ENCODE measurements at places on chromosomes 6 and 20. TPM values are rescaled to one million over a fixed set of nuclear protein-coding genes. Genes with fewer than 3 reads are reported as not detected.

GRCh38 chr6:169589293-169589692, 112.5 kb downstream of the WDR27 start:
- ATAC-seq: peak; percentile 85

- ATAC-seq: peak; percentile 28
Observed at GRCh38 chr20:17856024-17856564, 112.5 kb downstream of the SNX5 start.

- ATAC-seq: no peak
Observed at GRCh38 chr6:170003027-170003426, 251.6 kb downstream of the ERMARD start.

- peak; percentile 98 for ATAC-seq
Observed at GRCh38 chr20:51750037-51750769, 18.0 kb downstream of the ATP9A start.

GRCh38 chr6:42530296-42530695, 33.5 kb upstream of the UBR2 start:
- no peak for ATAC-seq

Gene KCNK15
- 0.11 TPM for total RNA-seq

DNA sequence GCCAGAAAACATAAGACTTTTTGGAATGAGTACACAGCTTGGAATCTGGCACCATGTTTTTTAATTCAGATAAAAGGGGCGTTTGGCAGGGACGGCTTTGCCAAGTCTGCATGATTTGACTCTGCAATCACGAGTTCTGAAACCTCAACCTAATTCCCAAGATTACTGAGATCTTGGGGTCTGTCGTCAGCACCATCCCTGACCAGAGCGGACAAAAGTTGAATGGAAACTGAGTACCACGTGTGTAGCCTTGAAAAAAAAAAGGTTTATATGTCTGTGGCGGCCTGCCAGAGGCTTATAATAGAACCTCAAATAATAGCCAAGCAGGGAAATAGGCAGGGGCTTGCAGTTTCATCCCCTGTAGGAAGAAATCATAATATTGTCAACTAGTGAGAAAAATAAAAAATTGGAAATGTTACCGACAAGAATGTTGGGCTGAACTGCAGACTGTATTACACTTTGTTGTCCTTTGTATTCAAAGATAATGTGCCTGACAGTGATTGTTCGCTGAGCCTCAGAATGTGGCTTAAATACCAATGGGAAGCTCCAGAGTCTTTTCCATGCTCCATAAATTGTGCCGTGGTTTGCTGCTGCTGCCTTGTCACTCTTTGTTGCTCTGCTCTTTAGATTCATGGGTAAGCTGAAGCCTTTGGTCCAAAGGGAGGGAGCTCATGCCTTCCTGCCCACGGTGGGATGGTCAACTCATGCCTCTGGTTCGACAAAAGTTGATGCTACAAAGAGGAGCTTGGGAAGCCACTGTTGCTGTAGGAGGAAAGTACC, 118.8 kb upstream of the ARID1B start:
- no peak for ATAC-seq
